CD4-positive, CD25-positive, alpha-beta regulatory T cell (primary cell): ENCODE measurements at places on chromosomes 3 and 15.

DNA sequence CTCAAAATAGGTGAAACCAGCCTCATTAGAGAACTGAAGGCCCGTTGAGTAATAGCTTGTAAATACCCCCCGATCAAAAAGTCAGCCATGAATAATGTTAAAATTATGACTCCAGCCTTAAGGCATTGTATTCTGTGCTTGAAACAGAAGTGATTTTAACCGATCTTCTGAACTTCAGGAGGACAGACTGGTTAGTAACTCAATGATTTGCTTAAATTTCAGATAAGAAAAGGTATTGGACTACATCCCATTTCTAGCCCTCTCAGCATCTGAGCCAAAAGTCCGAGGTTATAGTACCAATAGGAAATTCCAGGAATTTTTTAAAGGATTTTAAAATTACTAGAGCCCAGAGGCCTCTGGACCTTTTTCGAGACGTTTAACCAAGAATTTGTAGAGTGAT lies 67.7 kb upstream of the FGF12 start:
- DNase-seq, result no peak

DNA sequence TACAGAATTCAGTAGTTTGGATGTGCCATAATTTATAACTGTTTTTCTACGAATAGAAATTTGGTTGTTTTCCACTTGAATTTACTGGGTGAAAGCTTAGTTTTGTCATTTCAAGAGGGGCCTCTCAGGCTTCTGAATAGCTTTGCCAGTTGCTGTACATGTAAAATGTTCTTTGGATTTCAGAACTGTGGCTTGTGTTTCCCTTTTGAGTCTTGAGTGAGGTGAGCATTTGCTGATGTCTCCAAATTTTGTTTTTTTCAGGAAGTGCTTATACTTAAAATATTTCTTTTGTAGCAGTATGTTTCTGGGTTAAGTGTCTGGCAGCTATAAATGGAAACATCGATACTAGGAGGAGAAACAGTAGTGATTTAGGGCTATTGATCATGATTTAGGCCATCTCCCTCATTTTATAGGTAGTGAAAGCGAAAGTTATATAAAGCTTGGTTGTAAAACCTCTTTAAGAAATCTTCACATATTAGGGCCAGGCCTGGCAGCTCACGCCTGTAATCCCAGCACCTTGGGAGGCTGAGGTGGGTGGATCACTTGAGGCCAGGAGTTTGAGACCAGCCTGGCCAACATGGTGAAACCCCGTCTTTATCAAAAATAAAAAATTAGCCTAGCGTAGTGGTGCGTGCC lies 9.2 kb upstream of the TRAK1 start:
- DNase-seq, result no peak

DNA sequence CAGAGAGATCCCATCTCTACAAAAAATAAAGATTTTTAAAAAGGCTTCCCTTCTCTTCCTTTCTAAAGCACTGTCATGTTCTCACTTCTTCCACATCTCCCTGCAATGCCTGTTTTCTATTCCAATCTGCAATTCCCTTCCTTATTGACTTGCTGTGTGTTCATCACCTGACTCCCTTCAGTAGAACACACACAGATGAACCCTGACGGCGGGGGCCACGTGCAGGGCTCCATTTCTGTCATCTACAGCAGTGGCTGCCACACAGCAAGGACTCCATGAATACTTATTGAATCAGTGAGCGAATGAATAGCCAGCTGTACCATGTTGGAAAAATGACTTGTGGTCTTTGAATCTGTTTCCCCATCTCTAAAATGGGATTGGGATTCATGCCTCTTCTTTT lies 26.1 kb downstream of the BHLHE40 start:
- no peak for DNase-seq

DNA sequence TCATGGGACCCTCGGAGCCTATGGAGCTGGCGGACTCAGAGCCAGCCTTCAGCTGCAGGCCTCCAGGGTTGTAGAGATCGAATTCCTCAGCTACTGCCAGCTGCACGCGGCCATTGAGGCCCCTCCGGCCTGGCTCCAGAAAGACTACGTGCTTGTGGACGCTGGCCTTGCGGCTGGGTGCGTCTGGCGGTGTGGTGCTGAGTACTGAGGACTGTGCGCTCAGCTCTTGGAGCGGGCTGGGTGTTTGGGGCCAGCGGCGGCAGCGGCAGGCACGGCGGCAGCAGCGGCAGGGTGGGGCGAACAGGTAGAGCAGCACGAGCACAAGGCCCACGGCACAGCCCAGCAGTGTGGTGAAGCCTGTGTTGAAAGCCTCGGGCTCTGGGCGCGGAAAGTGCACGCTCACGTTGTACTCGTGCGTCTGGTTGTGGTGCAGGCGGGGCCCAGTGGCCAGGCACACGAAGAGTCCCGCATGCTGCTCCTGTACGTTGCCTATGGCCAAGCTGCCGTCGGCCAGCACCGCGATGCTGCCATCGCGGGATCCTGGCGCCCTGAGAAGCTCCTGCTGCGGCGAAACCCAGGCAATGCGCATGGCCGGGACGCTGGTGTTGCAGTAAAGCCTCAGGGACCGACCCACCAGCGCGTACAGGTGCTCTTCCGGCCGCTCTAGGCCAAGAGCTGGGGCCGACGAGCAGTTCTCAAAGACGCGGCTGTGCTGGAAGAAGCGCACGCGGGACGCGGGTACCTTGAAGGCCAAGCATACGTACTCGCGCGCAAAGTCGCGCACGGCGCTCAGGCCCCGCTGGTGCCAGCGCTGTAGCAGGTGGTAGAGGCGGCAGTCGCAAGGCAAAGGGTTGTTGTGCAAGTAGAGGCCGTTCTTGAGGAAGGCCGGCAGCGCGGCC lies 1.3 kb downstream of the AMIGO3 start:
- no peak for DNase-seq

GRCh38 chr3:31092748-31093589 lies 198.5 kb upstream of the GADL1 start:
- DNase-seq, result no peak

DNA sequence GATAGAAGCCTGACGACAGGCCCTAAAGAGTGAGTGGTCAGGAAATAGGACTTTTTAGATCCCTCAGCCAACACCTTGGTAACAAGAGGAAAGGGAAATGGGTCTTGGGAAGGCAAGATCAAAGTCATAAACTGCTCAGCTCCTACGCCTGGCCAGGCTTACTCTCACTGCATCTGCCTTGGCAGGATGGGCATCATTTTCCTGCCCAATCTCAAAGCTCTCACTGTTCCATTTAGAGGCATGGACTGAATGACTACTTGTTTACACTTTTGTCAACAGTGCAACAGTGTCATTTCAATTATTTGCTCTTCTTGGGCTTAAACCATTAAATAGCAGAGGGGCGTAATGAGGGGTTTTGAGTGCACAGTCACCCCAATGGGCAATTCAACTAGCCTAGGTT lies 808.7 kb downstream of the GRM7 start:
- DNase-seq, result no peak

DNA sequence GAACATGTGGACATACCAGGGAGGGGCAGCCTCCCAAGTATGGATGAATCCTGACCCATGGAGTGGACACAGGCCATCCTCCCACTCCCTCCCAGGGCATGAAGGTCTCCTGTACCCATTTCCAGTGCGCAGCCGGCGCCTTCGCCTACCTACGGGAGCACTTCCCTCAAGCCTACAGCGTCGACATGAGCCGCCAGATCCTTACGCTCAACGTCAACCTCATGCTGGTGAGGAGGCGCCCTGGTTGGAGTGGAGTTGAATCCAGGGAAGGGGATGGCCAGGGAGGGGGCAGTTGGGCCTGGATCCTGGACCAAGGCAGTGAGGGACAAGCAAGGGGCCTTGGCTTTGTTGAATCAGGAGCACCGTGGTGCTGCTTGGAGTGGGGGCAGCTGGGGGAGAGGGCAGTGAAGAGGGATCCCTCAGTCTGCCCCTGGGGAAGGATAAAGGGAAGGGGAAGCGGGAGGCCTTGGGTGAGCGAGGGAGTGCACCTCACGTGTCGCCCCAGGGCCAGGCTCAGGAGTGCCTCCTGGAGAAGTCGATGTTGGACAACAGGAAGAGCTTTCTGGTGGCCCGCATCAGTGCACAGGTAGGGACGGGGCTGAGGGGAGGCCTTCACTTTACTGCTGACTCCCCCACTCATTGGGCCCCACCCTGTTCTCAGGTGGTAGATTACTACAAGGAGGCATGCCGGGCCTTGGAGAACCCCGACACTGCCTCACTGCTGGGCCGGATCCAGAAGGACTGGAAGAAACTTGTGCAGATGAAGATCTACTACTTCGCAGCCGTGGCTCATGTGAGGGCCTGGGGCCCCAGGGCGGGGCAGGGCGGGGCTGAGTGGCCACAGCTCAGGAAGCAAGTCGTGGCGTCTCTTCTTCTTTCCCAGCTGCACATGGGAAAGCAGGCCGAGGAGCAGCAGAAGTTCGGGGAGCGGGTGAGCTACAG lies 25.3 kb downstream of the PTPN23 start:
- DNase-seq, result no peak

GRCh38 chr3:175149675-175150074 lies 290.5 kb downstream of the NAALADL2 start:
- no peak for DNase-seq

DNA sequence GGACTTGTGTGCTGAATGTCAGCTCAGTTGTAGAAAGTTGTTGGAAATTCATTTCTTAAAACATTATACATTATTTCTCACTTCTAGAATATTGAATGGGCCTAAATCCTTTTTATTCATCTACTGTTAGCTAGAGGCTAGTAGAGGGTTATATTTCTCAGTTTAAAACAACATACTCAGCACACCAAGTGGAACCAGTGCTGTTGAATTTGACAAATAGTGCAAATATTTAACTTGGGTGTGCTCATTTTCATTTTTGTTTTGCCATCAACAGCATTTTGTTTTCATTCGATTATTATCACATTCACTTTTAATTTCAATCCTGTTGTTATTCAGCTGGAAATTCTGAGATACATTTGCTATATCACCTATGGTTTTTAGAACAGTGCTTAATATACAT lies 269.4 kb upstream of the PEX5L start:
- DNase-seq, result no peak

- DNase-seq, result no peak
These were observed 435.0 kb upstream of the C2CD4B start for GRCh38 chr15:62599791-62600777.

DNA sequence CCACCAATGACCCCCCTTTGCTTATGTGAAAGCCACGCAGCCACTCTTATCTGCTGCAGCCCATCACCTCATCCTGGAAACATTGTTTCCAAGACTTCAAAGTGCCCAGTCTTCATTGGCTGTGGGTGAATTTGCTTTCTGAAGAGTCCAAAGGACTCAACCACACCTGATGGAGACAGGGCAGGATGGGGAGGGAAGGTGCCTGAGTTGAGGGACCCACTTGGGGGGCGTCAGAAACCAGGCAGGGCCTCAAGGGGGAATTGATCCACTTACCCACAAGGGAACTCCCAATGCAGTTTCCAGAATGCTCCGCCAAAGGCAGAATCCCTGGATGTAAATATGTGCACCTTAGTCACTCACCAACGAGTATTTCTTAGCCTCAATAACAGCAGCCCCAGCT lies 147.9 kb upstream of the ATP2B2 start:
- DNase-seq, result no peak

DNA sequence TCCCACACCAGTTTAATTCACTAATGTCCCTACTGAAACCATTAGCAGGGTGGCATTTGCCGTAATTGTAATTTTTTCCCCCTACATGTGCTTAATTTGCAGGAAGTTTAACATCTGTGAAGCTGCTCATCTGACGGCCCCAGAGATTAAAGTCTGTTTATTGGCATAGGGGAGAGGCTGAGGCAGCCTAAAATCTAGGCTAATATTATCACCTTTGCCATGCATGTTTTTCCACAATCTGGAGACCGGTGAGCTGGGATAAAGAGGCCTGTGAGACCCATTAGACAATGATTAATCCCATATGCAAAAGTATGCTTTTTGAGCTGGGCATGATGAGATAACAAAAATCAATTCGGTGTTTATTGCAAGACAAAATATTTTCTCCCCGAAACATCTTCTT lies 561.2 kb upstream of the ALCAM start:
- DNase-seq, result no peak

DNA sequence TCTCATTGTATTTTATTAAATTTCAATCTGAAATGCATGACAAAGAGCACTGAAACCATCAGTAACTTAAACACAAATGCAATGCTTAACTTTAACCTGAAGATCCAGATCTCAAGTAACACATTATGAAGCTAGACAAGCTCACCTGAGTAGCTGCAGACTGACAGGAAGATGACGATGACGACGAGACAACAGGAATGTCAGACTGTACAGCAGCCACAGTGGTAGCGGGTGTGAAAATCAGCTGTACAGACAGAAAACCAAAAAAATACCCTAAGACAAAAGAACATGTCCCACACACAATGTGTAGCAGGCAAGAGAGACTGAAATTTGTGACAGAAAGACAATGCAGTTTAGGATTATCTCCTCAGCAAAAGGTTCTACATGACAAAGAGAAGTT lies 36.3 kb downstream of the PHC3 start:
- no peak for DNase-seq

DNA sequence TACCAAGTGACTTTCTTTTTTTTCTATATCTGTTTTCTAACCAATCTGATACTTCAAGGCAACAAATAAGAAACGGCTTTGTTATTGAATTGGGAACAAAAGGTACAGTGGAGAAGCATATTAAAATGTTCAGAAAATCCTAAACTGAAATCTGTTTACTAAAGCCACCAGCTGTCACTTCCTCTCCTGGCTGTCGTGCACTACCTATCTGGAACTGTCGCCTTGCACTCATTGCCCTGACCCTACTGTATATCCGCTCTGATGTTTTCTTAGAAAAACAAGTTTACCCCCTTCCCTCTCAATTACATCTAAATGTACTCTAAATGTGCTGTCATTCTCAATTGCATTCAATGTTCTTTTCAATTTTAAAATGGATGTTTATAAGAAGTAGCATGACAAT lies 439.8 kb upstream of the ARRDC4 start:
- DNase-seq, result no peak

DNA sequence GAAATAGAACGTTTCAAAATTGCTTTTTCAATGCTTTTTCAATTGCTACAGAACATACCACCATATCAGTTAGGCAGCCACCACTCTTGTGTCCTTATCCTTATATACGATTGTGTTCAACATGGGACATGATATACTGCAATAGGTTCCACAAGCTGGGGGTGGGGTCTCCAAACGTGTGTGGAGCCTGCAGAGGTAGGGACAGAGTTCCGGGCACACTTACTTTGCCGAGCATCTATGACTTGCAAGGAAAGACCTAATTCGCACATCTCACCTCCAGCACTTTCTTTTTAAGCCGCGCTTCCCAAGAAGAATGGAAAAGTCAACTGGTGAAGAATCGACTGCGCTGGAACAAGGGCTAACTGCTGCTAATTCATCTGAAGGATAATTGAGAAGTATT lies 39.6 kb upstream of the SFMBT1 start:
- no peak for DNase-seq
